ENCODE measurements at places on chromosomes 16 and 17.

DNA sequence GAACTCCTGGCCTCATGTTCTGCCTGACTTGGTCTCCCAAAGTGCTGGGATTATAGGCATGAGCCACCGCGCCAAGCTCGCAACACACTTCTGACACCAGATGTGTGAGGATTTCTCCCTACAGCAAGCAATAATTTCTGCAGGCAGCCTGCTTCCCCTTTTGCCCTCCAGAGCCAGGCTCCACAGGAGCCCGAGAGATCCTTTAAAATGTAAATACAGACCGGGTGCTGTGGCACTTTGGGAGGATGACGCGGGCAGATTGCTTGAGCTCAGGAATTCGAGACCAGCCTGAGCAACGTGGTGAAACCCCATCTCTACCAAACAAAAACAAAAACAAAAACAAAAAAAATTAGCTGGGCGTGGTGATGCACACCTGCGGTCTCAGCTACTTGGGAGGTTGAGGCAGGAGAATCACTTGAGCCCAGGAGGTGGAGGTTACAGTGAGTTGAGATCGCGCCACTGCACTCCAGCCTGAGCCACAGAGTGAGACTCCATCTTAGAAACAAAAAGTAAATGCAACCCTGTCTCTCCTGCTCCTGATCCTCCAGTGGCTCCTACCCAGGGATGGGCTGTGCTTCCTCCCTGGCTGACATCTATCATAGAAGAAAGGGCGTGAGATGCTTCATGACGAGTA lies 14.7 kb downstream of the C16orf96 start:
- DNase-seq: no peak

DNA sequence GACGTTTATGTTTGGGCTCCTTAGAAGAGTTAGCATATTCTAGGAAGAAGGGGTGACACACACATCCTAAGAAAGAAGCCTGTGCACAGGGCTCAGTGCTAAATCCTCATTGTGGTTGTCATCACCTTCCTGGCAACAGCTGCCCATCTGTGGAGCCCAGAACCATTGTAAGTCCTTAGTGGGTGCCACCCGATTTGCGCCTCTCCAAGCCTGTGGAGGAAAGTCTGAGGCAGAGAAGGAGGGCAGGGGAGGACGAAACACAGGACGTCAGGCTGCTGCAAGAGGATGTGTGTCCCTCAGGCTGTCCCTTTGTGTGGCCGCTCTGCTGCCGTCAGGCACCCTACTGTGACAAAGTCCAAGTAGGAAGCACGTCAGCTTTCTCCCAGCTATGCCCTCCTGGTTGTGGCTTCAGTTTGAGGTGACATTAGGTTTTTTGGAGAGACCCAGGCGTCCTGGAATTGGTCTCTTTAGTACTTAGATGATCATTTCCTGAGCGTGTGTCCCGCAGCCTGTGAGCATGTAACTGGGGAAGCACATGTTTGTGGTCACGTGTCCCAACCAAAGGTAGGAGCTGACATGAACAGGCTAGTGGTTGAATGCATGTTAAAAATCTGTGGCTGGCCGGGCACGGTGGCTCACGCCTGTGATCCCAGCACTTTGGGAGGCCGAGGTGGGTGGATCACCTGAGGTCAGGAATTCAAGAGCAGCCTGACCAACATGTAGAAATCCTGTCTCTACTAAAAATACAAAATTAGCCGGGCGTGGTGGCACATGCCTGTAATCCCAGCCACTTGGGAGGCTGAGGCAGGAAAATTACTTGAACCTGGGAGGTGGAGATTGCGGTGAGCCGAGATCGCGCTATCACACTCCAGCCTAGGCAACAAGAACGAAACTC lies 10.7 kb downstream of the CLUAP1 start:
- no peak for DNase-seq

GRCh38 chr16:4982056-4982867 lies 24.1 kb downstream of the SEC14L5 start:
- DNase-seq: no peak

GRCh38 chr17:59623151-59623550 lies 3.5 kb downstream of the CLTC start:
- no peak for DNase-seq

DNA sequence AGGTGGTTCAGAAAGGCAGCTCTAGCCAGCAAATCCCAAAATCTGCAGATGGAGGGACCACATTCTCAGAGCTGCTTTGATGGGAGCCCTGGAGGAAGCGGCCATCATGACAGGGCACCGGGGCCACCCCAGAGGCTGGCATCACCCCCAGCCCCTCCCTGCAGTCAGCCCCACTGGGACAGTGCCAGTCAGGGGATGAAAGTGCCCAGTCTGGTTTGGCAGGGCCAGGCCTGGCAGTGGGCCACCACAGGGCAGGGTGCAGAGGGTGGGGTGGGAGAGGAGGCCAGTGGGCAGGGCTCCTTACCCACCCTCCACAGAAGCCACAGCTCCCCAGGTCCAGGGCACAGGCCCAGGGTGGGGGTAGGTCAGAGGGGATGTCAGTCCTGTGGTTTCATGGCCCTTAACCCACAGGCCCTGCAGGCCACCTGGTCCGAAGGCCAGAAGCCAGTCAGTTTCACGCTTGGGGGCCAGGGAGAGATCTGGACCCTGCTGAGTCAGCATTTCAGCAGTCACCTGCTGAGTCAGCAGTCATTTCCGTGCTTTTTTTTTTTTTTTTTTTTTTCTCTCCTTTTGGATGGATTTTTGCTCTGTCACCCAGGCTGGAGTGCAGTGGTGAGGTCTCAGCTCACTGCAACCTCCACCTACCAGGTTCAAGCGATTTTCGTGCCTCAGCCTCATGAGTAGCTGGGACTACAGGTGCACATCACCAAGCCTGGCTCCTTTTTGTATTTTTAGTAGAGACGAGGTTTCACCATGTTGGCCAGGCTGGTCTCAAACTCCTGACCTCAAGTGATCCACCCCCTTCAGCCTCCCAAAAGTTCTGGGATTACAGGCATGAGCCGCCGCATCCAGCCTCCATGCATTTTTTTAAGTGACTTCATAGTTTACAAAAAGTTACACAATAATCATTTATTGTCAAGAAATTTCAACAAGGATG lies 10.4 kb downstream of the SLC25A10 start:
- DNase-seq: peak; percentile 59

DNA sequence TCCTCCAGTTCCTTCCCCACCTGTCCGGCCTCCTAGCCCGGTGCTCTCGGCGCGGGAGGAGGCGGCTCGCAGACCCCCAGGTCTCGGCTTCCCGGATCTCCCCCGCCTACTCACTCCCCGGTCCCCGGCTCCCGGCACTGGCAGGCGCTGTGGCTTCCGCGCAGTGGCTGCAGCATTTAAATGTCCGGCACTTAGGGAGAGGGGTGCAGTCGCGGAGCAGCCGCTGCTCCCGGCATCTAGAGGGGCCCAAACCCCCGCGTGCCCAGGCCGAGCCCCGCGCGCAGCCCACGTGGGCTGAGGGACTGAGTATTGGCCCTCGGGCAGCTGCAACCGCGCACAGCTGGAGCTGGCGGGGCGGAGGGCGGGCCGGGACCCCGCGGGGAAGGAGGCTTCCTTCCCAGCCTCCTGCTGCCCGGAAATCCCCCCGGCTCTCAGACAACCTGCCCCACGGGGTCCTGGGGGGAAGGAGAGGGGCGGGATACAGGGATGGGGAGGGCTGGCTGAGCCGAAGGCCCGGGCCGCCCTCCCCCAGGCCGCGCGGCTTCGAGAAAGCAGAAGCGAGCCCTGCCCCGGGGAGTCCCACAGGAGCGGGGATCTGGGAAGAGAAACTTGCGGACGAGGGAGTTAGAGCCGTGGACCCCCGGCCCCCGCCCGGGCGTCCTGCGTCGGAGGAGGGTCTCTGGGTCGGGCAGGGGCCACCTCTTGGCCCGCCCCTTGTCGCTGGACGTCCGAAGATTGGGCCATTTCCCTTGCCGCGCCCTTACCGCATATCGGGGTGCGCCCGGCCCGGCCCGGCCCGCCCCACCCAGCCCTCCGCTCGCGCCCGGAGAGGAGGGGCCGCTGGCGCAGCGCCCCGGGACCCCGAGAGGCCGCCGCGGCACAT lies at the start of gene MMP25:
Gene MMP25 (plus strand): TSS at position 804 of the 883 bp plus-strand sequence. CDS start 357 bp downstream, outside the sequence.
- DNase-seq: no peak

DNA sequence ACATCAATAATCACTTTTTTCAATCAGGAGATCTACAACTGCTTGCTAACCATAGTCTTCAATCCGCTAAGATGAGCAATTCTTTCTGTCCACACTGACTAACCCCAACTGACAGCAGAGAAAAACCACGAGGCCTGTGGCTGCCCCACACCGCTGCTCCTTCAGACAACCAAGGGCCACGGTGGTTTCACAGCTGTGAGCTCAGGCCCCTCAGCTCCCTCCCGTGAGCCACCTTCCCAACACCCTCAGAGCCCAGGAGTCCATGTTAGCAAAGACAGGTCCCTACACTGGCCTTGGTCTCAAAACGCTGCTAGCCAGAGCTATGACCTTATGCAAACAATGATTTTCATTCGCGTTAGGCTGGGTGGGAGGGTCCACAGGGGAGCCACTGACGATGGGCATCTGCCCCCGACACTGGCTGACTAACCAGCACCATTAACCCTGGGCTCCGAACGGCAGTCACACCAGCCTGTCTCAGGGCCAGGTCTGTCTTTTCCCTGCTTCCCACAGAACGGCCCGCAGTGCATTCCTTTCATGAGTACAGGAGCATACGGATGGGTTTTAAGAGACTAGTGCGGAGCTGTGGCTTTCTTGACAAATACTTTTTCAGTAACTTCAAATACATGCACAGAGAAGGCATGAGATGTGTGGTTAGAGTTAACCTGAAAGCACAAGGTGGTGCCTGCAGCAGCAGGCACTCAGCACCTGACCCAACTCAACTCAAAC lies 67.3 kb downstream of the ANKRD11 start:
- DNase-seq: peak; percentile 43

- no peak for DNase-seq
Measured at GRCh38 chr16:4550591-4550990, 5.5 kb upstream of the C16orf96 start.

- no peak for DNase-seq
Measured at GRCh38 chr16:85552980-85553435, 60.1 kb upstream of the GSE1 start.

DNA sequence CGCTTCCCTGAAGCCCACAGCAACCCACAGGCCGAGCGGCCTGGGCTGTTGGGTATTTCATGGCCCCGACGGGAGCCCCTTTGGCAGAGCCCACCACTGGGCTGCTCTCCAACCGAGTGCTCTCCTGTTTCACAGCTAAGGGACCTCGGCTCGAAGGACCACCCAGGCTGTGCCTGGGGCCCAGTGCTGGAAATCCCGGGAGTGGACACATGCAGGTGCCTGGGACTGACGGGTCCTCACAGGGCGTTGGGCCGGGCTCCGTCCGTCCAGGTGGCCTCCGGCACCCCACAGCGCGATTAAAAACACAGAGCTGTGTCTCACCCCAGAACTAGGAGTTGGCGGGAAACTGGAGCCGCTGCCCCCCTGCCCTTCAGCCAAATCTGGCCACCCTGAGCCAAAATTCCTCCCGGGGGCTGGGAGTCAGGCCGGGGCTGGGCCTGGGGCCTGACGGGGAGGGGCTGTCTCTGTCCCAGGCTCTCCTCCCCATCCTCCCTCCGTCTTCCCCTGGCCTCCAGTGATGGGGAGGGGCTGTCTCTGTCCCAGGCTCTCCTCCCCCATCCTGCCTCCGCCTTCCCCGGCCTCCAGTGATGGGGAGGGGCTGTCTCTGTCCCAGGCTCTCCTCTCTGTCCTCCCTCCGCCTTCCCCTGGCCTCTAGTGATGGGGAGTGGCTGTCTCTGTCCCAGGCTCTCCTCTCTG lies 14.1 kb downstream of the UTS2R start:
- DNase-seq: no peak

DNA sequence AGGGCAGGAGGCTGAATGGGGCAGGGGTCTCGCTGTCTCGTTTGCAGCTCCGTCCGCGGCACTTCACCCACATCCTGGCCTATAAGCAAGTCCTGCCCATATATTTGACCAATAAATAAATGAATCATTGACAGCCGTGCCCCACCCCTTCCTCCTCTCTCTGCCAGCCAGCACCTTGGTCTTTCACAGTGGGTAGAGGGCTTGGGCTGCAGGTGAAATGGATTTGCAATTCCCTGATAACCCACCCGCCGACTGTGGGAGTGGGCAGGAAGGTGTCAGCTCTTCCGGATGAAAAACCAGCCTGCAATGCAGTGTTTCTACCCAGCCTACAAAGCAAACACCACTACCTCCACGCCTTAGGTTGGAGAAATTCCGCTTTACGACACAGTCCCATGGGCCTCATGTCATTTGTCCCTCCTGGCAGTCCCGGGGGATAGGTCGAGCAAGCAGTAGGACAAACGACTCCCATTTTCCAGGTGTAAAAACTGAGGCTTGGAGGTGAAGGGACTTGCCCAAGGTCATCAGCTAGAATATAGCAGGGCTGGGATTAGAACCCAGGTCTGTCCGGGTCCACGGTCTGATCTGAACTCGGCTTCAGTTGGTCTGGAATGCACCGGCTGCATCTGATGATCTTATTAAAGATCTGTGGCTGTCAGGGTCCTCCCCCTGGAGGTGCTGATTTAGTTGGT lies 79.0 kb downstream of the ABCC1 start:
- no peak for DNase-seq

- no peak for DNase-seq
Measured at GRCh38 chr17:46046957-46047356, 47.9 kb downstream of the STH start.

DNA sequence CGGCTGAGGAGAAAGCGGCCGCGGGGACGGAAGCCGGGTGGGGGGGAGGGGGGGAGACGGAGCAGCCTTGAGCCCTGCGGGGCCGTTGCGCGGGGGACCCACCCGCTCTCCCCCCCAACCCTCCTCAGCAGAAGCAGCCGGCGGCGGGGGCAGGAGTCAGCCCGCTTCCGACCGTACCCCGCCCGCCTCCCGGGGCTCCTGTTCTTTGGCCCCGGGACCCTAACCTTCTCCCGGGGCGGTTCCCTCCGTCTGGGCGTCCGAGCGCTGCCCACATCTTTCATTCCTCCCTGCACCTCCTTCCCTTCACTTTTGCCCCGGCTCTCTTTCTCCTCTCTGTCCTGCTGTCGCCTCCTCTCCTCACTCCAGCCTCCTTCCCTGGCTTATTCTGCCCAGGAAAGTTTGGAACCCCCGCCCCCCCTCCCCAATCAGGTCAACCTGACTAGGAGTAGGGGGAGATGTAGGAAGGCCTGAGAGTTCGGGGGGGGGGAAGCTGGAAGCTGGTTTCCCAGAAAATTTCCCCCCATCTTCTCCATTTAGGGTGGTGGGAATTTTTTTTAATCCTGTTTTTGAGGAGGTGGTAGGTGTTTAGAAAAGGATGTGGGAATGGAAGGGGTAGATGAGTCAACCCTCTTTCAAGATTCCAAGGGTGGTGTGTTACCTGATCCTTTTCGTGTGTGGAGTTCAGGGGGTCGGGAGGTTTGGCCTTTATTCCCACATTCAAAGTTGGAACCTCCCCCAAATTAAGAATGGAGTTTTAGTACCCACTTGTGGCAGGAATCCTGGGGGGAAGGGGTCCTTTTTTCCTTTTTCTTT lies 427 bp upstream of the NLK start:
- DNase-seq: peak; percentile 32

GRCh38 chr16:55709801-55710200 lies 54.0 kb downstream of the SLC6A2 start:
- DNase-seq: no peak

DNA sequence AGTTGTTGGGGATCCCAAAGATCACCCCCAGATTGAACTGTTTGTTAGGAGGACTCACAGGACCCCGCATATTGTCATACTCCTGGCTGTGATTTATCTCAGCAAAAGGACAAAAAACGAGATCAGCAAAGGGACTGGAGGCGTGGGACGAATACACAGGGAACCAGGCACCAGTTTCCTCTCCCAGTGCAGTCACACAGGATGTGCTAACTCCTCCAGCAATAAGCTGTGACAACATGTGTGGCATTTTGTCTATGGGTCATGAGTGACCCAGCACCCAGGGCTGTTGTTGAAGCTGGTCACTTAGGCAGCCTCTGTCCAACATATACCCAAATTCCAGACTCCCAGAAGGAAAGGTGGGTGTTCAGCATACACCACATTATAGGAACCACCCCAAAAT lies 60.9 kb downstream of the CPPED1 start:
- no peak for DNase-seq
